ENCODE measurements at places on chromosomes 2 and 18. TPM values are rescaled to one million over a fixed set of nuclear protein-coding genes. Genes with fewer than 3 reads are reported as not detected.

- DNase-seq, result no peak
Observed at GRCh38 chr2:15547115-15547876, 13.8 kb downstream of the NBAS start.

GRCh38 chr2:42504364-42505230 lies 10.8 kb upstream of the KCNG3 start:
- DNase-seq, result no peak

DNA sequence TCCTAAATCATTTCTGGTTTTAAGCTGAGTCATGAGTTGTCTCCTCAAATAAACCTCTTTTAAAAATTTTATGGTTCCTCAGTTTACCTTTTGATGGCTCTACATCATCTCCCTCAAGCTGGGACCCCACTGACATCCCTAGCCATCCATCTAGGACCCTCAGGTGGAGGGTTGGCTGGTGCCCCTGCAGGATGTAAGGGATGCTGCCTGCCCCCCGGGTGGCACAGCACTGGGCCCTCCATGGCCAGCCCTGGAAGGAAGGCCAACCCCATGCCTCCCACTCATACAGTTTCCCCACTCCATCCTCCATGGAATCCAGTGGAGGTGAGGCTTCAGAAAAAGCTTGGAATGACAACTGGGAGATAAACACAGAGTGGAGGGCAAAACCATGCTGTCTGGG lies 17.2 kb upstream of the GPC1 start:
- no peak for DNase-seq

DNA sequence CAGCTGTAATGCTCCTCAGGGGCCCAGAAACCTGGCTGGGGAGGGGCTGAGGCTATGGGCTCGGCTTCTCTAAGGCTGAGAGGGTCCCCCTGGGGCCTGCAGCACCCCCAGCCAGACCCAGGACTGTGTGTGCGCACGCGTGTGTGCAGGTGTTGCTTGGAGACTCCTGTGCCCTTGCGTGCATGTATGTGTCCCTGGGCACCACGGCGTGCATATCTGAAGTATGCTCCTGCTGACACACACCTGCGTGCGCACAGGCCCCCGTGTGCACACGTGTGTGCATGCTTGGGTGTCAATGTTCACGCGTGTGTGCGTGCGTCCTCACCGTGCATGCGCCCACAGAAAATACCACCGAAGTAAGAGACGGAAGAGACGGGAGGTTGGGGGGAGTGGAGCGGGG lies 14.9 kb upstream of the ECEL1 start:
- no peak for DNase-seq

DNA sequence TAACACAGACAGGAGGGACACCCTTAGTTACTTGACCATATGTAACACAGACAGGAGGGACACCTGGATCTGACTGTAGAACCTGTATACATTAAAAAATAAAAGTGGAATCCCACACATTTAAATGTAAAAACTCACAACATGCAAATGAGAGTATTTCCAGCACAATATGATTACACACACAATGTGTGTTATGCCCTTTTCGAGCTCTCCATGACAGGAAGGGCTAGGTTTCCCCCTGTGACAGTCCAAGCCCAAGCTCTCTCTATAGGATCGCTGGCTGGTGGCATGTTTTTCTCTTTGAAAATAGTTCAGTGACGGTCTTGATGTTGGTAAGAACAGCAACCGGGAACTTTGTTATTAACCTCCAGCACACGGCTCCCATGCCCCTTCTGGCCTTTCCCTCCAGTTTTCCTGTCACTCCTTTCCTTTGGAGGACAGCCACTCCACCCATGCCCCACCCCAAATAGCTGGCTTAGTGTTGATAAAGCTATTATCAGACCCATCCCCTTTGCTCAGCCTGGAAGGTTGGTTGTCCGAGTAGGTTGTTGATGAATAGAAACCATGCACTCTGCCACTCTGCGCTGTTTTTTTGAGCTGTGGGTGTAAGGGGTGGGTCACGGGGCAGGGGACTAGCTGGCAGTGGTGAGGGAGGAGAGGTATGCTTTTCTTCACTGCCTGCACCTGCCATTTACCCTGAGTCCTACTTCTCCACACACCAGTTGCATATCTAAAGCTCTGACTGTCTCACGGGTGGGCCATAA lies 2.7 kb downstream of the RASGRP3 start:
- no peak for DNase-seq

- DNase-seq, result no peak
Observed at GRCh38 chr18:71018816-71019215, 730.0 kb downstream of the SOCS6 start.

DNA sequence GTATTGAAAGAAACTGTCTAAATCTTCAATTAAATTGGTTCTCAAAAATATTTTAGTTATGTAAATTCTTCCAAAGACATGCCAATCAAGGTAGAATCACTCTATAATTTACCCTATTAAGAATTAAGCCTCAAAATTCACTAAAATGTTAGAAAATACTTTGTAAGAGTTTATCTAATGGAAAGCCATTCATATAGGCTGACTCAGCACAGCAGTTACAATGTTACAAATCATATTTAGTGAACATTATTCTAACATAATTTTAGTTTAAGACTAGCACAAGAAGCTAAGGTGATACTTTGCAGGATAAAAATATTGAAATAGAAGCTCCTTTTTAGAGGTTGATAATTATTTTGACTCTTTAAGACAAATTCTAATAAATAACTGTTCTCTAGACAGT lies 137.0 kb downstream of the ZNF385B start:
- DNase-seq, result no peak

DNA sequence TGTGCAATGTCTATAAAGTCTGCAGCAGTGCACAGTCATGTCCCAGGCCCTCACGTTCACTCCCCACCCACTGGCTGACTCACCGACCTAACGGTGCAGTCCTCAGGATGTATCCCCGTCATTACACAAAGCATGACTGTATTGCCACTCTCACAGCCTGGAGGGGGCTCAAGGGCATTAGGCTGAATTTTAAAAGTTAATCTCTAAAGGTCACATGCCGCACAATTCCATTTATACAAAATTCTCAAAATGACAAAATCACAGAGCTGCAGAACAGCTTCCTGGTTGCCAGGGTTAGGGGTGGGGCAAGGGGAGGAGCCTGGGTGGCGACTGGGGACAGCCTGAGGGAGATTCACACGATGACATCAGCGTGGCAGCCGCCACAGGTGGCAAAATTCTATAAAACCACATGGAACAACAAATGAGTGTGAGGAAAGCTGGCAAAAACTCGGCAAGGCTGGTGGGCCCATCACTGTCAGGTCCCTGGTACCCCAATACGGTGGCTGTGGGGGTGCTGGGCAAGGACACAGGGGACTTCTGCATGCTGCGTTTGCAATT lies 97.6 kb downstream of the NDUFA10 start:
- DNase-seq, result peak; percentile 87

- no peak for DNase-seq
Observed at GRCh38 chr18:59593291-59593717, 103.9 kb downstream of the CCBE1 start.

GRCh38 chr2:236157815-236158498 lies 10.2 kb downstream of the GBX2 start:
- no peak for DNase-seq

- no peak for DNase-seq
Observed at GRCh38 chr2:32135409-32135808, 30.3 kb upstream of the SLC30A6 start.

DNA sequence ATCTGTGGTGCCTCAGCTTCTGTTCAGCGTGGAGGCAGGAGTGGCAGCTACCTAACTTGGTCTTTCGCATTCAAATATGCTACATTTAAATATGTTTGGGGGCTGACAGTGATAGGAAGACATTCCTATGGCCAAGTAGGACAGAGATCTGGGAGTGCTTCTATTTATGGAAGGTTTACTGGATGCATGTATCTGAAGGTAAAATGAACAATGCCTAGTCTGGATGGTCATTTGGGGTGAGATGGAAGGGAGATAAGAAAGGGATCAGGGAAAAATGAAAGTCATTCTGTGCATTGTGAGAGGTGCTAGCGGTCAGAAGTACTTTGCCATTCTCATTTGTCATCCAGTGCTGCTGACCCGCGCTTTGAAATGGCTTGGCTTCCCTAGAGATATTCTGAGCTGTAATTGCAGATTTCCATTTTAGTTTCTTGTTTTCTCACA lies 300.9 kb upstream of the FBXO11 start:
- no peak for DNase-seq

The HAAO gene
- not detected for total RNA-seq

The EFR3B gene
- total RNA-seq, result 0.23 TPM

The LIMS3 gene
- 0.63 TPM for total RNA-seq

The REG3A gene
- not detected for total RNA-seq

The C1GALT1C1L gene
- total RNA-seq, result 0.19 TPM

The LIMS2 gene
- total RNA-seq, result 4.5 TPM

The DSC1 gene
- not detected for total RNA-seq
